ENCODE measurements at places on chromosomes 3 and 15. TPM values are rescaled to one million over a fixed set of nuclear protein-coding genes. Genes with fewer than 3 reads are reported as not detected.

GRCh38 chr3:60517134-60517533, 734.1 kb downstream of the FHIT start:
- no peak for DNase-seq

- no peak for DNase-seq
Observed at GRCh38 chr3:25834346-25834745, 44.5 kb downstream of the OXSM start.

DNA sequence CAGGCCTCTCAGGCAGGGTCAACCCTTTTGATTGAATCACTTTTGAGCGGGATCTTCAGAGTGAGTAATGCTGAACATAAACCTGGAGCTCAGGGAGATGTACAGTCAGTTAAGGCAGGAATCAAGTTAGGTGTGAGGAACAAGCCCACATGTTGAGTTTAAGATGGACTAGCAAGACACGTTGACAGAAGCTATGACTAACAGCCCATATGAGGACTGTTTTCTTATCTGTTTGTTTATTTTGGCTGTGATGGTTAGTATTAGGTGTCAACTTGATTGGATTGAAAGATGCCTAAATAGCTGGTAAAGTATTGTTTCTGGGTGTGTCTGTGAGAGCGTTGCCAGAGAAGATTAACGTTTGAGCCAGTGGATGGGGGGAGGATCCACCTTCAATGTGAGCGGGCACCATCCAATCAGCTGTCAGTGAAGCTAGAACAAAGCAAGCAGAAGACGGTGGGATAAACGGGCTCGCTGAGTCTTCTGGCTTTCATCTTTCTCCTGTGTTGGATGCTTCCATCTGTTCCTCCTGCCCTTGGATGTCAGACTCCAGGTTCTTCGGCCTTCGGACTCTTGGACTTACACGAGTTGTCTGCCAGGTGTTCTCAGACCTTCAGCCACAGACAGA, 232.3 kb upstream of the STAC start:
- no peak for DNase-seq

DNA sequence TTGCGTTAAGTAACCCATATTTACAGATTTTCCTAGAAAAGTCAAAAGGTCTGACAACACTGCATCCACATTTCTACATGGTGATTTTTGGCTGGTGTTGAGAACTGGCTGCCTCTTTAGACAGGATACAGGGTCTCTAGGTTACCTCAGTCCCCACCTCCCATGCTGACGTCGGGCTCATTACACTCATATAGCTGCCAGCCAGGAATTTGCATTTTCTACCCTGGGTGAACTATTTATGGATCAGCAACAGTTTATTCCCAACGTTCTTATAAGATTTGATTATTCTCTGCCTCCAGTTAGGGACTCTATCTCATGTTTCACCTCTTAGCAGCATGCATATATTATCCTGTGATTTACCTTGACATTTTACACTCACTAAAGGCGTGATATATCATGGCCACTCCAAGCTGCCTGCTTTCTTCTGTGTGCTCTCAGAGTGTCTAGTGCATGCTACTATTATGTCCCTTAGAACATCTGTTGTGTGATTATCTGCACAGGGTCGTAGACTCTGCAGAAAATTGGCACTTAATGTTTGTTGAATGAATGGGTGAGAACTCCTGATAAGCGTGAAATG, 49.0 kb downstream of the CLDN11 start:
- DNase-seq: no peak

DNA sequence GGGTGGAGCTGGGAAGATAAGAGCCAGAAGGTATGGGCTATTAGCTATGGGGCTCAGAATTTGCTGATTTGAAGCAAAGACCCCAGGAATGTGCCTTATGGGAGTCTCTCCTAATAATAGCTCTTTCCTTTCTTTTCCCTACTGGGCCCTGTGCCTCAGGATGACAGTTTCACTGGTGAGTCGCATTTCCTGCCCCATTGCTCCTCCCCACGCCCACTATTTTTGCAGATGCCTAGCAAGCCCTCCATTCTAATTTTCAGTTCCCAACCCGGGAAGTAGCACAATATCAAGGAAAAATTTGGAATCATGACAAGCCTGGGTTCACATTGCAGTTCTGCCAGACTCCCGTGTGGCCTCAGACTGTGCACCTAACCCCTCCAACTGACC, 583 bp downstream of the IL17RE start:
- DNase-seq: peak; percentile 14

GRCh38 chr3:37094636-37095035, 79.7 kb downstream of the LRRFIP2 start:
- DNase-seq: no peak

- DNase-seq: peak; percentile 55
Observed at GRCh38 chr3:138681463-138682220, 73.1 kb downstream of the FAIM start.

GRCh38 chr15:37824717-37825382, 109.6 kb upstream of the TMCO5A start:
- DNase-seq: peak; percentile 94

GRCh38 chr15:76866716-76867321, 38.3 kb downstream of the SCAPER start:
- peak; percentile 50 for DNase-seq

DNA sequence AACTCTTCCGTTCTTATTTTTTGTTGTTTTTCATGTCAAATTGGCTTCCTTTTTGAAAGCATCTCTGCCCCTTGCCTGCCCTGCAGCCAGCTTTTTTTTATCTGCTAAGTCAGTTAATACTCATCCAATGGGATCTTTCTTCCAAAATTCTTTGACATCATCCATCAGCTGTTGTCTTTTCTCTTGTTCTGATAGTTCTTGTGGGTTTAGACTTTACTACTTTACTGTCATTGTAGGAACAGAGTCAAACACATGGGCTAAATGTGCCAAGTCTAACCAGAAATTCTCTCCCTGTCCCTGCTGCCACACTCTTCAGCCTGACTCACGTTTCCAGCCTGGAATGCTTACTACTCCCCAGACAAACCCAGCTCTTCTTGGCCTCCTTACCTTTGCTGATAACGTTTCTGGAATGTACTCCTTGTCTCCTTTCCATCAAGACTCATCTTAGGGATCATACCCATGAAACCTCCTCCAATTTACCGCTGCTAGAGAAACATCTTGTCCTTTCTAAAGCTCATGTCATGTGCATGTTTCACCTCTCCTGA, 10.7 kb upstream of the VPS8 start:
- DNase-seq: no peak

- no peak for DNase-seq
Observed at GRCh38 chr3:171468296-171468906, 8.2 kb upstream of the TNIK start.

- DNase-seq: no peak
Observed at GRCh38 chr3:41094351-41094750, 105.0 kb upstream of the CTNNB1 start.

- no peak for DNase-seq
Observed at GRCh38 chr3:149609595-149609994, 48.2 kb downstream of the WWTR1 start.

The ABHD2 gene
- total RNA-seq: 43.6 TPM

The NEK10 gene
- total RNA-seq: 1.9 TPM

The NOX5 gene
- total RNA-seq: 0.64 TPM

The SEMA3G gene
- 0.32 TPM for total RNA-seq

The CTXN2 gene
- not detected for total RNA-seq

The LRRN1 gene
- total RNA-seq: under 0.01 TPM

The LRRC15 gene
- 0.43 TPM for total RNA-seq

The EFCAB12 gene
- total RNA-seq: not detected
